Foreskin keratinocyte (primary cell): ENCODE measurements at places on chromosomes 7 and 10.

DNA sequence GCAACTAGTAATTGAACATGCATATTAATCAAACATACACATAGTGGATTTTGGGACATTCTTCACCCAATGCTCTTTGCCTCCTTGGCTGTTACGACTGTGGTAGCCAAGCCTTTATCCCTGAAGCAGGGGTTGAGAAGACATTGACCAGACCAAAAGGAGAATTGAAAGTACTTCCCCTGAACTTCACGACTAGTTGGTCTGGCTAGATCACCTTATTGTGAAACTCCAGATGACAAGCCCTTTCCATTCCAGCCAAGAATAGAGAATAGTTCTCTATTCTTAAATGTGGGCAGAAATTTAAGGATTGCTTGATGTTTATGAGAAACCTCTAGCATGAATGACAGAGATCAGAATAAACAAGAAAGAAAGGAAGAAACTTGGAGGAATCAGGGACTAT lies 97.0 kb downstream of the LRMDA start:
- no peak for DNase-seq

- DNase-seq, result no peak
Observed at GRCh38 chr7:43276547-43276946, 164.1 kb downstream of the HECW1 start.

DNA sequence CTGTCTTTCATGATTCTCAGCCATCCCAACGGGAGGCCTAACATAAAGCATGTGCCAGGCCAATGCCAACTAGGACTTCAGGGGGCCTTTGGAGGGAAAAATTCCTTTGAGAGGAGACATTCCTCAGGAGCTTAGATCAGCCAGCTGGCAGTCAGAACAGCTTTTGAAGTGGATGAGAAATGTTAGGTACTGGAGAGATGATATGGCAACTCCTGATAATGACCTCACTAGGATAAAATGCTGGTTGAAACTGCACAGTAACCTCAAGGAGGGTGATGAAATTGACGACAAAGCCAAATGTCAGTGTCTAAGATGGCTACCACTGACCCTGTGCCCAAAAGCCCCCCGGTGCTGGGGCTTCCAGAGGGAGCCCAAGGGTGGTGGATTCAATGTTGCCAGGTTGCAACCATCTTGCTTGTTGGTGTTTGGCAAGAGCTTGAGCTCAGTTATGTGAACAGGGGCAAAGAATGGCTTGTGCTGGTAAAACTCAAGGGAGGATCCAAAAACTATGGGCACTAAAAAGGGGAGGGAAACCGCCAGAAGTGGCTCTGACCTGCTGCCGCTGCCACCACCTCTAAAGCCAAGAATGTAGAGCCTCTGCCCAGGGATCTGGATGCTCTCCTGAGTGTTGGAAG lies 121.2 kb downstream of the UBE2H start:
- peak; percentile 89 for DNase-seq

GRCh38 chr10:107152087-107152486 lies 12.4 kb downstream of the SORCS1 start:
- DNase-seq, result no peak
